Activated gamma-delta T cell treated with Interleukin-2 at 50 U/mL for 16 hours (primary cell): ENCODE measurements at places on chromosomes 2 and 18.

DNA sequence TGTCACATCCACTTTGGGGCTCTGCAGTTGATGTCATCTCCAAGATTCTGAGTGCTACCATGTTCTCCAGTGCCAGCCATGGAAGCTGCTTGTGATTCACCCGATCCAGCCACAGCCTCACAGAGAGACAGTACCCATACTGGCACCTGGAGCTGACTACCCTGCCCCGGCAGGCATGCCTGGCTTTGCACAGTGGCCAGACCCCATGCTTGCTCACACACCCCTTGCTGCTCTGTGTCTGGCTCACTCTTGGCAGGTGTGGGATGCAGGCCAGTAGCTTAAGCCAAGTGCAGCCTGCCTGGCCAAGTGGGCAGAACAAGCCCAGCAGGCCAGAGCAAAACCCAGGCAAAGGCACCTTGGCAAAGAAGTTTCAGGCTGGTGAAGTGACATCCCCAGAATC, 828.4 kb upstream of the VRK2 start:
- no peak for DNase-seq

DNA sequence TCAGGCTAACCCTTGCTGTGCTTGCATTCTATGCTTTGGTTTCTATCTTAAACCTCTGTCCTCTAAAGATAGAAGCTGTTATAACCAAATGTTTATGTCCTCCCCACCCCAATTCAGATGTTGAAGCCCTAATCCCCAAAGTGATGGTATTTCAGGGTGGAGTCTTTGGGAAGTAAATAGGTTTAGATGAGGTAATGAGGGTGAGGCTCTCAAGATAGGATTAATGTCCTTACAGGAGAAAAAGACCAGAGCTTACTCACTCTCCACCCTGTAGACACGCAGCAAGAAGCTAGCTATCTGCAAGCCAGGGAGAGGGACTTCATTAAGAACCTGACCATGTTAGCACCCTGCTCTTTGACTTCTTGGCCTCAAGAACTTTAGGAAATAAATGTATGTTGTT, 362.5 kb downstream of the ERBB4 start:
- DNase-seq = no peak

- no peak for DNase-seq
Measured at GRCh38 chr2:33365264-33365970, 111.0 kb upstream of the RASGRP3 start.

DNA sequence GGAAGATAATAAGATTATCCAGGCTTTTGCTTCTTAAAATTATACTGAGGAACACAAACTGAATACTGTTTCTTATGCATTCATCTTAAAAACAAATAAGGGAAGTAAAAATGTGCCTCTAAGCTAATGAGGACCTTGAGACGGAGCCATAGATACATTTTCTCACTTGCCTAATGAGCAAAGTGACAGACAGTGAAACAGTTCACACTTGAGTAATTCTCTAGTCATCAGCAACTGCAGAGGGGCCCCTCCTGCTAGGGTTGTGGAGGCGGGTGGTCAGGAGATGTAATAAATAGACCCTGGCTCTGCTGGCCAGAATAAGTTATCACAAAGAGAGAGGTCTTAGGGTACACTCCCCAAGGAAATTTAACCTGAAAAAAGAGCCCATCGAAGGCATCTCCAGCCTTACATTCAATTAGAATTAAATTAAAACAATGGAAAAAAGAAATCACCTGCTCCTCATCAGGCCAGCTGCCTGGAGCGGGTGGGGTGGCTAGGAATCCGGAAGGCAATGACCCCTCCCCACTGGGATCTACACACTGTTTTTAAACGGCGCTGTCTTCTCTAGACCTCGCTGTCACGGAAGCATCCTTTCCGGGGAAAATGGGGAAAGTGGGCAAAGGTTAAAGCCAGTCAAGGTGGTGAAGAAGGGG, 32.6 kb upstream of the INSIG2 start:
- no peak for DNase-seq

GRCh38 chr2:241909769-241910168, 40.2 kb downstream of the RTP5 start:
- DNase-seq = no peak

- DNase-seq = no peak
Measured at GRCh38 chr2:119545754-119546446, 1.7 kb downstream of the CFAP221 start.

- DNase-seq = no peak
Measured at GRCh38 chr2:68388358-68388757, 23.3 kb downstream of the PLEK start.

GRCh38 chr2:238865015-238865719, 17.3 kb downstream of the TWIST2 start:
- DNase-seq = no peak

GRCh38 chr2:14675489-14675888, 43.0 kb downstream of the LRATD1 start:
- no peak for DNase-seq

DNA sequence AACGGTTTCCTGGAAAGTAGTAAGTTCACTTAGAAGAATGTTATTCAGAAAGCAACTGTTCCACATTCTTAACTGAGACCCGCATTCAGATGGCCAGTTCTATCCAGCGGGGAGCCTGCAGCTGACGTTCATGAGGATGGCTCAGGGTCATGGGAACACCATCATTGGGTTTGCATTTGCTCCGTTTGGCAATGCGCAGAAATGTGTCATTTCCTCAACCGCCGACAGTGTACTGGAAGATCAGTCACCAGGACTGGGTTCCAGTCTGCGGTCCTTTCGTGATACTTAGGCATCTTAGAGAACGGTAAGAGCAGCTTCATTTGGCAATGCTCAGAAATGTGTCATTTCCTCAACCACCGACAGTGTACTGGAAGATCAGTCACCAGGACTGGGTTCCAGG, 104.0 kb downstream of the DNER start:
- DNase-seq = no peak

DNA sequence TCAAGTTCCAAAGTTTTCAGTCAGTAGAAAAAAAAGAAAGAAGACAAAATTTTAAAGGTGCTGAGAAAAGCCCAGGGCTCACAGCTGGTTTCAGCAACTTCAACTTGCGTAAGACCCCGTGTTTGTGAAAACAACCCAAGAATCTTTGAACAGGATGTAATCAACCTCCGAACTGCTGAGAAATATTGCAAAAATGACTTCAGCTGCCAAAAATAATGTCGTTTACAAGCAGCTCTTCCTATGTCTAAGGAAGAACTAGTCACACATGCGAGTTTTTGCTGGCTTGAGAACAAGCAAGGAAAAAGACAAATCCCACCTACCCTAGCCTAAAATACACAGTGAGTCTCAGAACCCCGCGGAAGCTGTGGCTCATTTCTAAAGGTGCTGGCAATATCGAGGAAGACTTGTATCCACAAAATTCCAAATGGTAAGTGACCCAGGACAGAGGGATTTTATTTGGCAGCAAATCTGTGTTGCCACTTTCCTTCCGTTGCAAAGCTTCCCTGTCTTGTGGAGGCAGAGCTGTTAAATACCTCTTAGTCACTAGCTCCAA, 59.8 kb upstream of the SLC8A1 start:
- no peak for DNase-seq

DNA sequence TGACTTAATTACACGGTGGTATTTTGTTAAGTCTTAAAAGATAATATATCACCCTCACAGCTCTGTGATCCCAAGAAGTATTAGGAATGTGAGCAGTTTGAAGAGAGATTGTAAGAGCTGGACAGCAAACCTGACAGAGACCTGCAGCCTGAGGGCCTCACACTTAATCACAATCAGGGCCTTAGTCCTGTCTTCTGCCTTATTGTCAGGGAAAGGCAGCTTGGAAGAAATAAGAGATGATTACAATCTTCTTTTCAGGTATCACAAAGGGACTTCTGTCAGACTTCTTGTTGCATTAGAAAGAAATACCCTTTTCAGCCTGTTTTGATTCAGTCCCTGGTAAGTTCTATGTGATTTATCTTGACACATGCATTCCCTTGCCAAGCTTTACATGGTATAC, 1433.8 kb upstream of the SLC39A10 start:
- no peak for DNase-seq

DNA sequence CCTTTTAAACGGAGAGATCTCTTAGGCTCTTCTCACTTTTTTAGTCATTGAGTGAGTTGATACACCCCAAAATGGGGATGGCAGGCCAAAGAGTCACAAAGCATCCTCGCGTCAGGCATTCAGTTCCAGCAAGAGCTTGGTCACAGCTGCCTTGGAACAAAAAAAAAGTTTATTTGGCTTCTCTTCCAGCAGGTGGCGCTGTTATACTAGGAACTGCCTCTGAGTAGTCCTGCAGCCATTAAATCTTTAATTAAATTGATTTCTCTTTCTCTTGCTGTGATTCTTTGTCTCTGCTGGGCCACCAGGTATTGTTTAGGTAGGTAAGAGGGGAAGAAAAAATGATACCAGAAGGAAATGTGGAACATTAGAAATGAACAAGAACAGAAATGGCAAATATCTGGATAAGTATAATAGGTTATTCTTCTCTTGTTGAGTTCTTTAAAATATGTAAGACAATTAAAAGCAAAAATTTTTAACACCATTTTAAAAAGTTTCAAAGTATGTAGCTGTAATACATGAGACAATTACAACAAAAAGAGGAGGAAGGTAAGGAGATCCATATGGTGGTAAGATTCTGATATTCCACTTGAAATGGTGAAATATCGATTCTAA, 175.1 kb downstream of the GALNT1 start:
- peak; percentile 44 for DNase-seq

- DNase-seq = no peak
Measured at GRCh38 chr2:85151026-85151425, 17.8 kb downstream of the TCF7L1 start.

DNA sequence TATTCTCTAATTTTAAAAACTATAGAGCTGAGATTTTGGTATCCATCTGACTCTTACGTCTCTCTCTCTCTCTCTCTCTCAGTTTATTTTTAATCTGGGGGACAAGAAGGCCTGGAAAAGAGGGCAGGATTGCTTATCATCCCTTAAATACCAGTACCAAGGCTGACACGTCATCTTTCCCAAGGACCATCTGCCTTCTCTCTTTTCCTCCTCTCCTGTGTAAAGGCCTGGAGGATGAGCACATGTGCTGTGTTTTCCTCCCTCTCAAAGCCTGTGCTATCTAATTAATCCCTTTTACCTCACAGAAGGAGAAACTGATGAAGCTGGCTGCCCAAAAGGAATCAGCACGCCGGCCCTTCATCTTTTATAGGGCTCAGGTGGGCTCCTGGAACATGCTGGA, 7.3 kb downstream of the IL37 start:
- DNase-seq = no peak

GRCh38 chr2:152335016-152335725, at the start of gene FMNL2:
Gene FMNL2, plus strand, starts transcription at chr2:152335174.
- DNase-seq = no peak

DNA sequence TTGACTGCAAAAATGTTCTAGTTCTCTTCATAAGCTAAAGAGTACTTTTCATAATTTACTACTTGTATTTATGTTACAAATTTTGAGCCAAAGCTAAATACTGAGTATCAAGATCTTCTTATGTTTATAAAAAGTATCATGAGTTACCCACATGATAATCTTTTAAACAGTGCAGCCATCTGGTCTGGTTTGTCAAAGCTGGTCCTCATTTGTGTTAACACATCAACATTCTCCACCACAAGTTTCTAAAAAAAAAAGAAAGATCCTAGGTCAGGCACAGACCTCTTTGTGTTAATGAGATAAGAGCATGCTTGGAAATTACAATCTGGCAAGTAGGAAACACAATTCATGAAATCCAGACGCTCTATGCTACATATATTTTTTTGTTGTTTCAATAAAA, 75.5 kb upstream of the FRZB start:
- DNase-seq = no peak

DNA sequence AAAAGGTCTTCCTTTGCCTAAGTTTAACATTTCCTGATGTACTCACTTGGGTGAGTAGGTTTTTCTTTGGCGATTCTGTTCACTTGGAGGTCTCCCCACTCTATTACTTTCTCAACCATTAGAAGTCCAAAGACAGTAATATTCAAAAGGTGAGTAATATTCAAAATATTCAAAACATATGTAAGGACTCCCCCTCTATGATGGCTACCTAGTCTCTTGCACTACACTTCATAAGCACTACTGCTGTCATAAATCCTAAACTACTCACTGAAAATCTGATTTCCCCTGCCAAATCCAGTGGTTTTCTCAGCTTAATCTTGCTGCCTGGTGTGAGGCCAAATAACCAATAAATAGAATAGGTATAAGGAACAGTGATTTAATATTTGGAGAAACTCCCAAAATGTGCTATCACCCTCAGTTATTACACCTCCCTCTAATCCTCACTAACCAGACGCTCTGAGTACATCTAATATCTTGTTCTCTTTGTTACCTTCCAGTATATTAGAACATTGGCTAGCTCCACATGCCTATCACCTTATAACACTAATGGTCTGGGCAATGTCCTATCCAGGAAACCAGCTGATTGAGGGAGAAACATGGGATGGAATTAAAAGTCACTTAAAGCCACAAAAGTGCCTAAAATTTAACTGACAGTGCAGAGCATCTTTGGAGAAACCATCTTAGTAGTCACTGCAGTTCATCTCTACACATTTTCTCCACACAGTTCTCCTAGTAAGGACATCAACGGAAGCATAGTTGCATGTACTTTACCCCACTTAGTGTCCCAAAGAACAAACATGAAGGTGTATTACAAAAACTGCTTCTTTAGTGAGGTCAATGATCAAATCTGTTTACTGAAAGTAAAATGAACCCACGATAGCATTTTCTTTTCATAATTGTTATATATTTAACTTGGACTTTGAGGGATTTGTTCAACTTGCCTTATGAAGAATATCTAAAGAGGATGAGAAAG, 54.8 kb downstream of the MBD2 start:
- DNase-seq = no peak

GRCh38 chr2:129698593-129698992, 280.9 kb upstream of the RAB6C start:
- DNase-seq = no peak

GRCh38 chr18:23306822-23307221, 146.3 kb upstream of the RIOK3 start:
- peak; percentile 46 for DNase-seq

DNA sequence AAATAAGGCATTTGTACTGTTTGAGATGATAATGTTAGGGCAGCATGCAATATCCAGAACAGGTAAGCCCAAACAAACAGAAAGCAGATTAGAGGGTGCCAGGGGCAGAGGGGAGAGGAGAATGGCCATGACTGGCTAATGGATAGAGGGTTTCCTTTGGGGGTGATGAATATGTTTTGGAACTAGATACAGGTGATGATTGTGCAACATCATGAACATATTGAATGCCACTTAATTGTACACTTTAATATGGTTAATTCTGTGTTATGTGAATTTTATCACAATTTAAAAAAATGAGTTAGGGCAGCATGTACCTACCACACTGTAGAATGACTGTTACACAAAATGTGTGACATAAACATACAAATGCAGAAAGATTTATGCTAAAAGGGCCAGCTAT, 255.5 kb upstream of the FN1 start:
- DNase-seq = no peak

DNA sequence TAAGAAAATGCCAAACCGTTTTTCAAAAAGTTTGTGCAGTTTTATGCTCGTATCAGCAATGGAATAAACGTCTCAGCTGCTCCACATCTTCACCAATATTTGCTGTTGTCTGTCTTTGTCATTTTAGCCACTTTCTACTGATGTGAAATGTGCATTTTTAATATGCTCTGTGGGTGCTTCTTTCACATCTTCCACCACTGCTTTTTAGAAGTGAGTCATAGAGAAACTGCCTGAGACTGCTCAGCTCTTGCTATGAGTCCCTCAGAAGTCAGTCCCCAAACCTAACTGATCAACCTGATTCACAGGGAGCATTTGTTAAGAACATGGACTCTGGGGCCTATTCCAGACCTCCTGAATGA, 41.0 kb upstream of the EPC2 start:
- no peak for DNase-seq
